ENCODE measurements at places on chromosomes 7 and 10.
A peak's percentile ranks its signal among the peaks of the same experiment; 100 is the strongest.

- no peak for DNase-seq
Measured at GRCh38 chr7:12554351-12554750, 16.2 kb upstream of the SCIN start.

DNA sequence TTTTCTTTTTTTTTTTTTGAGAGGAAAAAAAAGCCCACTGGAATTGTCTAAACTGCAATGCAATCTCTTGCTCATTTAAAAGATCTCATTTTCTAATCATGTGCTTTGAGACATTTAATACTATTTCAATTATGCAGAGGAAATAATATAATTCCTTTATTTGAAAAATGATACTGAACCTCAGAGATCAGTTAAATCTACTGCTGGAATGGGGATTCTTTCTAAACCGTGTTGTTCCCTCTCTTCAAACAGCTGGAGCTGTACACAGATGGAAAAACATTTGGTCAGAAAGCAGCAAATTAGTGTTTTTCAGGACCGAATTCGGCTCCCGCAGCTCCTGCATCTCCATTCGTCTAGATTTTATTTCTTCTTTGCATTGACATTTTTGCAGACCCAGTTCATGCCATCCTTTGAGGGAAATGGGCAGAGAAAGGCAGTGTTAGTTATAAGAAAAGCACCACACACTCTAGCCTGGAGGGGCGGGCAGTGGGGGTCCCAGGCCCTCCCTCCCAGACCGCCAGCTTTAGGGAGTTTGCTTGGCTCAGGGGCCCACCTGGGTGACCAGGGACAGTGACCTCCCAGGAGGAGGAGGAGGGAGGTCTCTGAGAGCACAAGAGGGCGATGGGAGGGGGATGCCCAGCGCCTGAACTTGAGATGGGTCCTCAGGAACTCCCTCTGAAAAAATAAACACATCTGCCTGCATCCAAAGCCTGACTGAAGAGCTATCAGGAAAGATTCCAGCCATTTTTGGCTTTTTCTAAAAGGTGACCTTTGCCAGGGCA, 32.4 kb downstream of the TRIM8 start:
- no peak for DNase-seq

DNA sequence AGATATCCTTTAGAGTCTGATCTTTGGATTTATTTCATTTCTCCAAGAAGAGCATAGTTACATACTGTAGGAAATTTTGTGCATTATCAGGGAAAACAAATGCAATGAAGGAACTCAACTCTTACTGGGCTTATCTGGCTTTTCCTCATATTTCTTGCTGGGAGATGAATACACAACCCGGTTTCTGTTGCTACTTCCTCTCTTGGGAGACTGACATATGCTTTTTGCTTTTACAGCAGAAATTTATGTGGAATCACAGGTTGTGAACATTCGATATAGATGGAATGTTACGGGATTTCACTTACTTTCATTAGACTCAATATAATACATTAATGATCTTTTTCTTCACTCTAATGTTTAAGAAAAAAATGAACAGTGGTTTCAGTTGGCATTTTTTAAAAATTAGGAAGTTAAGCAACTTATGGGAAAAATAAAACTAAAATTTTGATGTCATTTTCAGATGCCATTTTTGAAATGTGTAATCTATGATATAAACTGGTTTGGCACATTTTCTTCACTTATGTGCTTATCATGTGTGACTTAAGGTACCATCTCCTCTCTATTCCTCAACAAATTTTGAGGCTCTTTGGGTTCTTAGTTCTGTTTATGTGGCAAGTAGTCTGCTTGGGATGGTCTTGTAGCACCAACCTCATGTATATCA, 7.1 kb downstream of the SND1 start:
- DNase-seq: no peak

- DNase-seq: no peak
Measured at GRCh38 chr7:157263156-157263555, 73.6 kb upstream of the DNAJB6 start.

GRCh38 chr10:71279590-71280170, 39.4 kb upstream of the SLC29A3 start:
- DNase-seq: no peak

- no peak for DNase-seq
Measured at GRCh38 chr7:95691464-95691863, 80.9 kb upstream of the DYNC1I1 start.

DNA sequence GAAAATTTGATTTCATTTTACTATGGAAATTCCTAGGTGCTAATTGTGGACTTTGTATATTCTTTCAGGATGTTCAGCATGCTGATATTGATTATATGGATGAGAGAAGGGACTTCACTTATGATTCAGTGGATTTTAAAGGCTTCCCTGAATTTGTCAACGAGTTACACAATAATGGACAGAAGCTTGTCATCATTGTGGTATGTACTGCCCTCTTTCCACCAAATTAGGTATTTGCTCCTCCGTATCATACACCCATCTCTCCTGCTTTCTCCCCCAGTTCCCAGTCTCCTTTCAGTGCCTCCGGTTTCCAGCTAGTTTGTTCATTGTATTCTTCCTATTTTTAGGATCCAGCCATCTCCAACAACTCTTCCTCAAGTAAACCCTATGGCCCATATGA, 34.6 kb downstream of the MGAM start:
- no peak for DNase-seq

- DNase-seq: peak; percentile 18
Measured at GRCh38 chr10:14173391-14173705, 157.4 kb downstream of the FRMD4A start.

DNA sequence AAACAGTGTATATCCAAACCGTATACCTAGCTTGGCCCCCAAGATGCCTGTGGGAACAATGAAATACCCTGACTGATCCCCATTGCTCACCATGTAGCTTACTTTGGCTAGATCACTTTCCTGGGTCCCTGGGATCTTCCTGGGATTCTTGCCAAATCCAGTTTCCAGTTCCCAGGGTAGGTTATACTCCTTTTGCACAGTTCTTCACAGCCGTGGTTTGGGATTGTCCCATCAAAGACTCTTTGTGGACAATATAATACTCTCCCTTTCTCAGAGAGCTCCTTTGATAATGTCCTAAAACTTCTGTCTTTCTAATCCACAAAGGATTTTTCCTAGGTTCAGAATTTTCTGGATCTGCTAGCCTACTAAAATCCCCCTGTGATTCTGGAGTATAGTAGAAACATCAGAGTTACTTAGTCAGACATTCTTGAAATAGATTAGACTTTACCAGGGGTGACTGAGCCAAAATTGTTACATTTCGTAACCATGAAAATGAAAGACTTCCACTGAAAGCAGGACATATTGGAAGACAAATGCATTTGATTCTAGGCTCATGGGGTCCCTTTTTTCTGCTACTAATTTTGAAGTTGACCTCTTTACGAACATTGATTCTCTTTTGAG, 388.3 kb upstream of the ETV1 start:
- DNase-seq: no peak

DNA sequence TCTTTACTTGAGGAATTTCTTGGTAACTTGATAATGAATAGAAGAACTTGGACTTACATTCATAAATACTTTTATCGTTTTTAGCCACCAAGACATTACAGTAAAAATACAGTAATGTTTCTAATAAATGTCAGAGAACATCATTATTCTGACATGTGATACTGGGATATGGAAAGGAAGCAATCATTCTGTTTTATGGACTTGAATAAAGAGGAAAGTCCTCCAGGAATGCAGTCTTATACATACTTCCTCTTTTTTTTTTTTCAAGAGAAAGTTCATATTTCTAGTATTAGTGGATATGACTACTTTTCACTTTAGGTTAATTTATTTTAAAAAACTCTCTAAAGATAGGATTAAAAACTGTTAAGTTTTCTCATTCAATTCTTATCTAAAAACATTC, 220.0 kb upstream of the SEMA3C start:
- no peak for DNase-seq

DNA sequence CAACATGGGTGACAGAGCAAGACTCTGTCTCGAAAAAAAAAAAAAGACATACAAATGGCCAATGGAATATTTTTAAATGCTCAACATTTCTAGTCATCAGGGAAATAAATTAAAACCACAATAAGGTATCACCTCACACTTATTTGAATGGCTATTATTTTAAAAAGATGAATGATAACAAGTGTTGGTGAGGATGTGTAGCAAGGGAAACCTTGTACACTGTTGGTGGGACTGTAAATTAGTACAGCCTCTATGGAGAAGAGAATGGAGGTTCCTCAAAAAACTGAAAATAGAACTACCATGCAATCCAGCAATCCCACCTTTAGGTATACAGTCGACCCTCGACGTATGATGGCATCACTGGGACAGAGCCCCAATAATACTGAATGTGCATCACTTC, 65.4 kb upstream of the DIP2C start:
- no peak for DNase-seq

DNA sequence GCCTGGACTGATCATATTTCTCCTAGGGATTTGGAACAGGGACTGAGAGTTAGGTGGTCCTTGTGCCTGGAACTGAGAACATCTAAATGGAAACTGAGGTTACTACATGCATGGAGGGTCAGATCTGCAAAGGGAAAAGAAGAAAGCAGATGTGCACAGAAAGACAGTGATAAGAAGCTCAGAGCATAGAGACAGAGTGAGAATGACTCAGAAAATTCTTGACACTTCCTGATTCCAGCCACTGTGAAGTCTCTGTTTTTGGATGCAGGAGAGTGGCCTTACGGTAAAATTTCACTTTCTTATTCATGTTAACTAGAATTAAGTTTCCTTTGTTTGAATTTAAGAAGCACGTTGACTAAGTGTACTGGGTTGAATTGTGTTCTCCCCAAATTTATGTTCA, 241.7 kb downstream of the TMEM26 start:
- no peak for DNase-seq

DNA sequence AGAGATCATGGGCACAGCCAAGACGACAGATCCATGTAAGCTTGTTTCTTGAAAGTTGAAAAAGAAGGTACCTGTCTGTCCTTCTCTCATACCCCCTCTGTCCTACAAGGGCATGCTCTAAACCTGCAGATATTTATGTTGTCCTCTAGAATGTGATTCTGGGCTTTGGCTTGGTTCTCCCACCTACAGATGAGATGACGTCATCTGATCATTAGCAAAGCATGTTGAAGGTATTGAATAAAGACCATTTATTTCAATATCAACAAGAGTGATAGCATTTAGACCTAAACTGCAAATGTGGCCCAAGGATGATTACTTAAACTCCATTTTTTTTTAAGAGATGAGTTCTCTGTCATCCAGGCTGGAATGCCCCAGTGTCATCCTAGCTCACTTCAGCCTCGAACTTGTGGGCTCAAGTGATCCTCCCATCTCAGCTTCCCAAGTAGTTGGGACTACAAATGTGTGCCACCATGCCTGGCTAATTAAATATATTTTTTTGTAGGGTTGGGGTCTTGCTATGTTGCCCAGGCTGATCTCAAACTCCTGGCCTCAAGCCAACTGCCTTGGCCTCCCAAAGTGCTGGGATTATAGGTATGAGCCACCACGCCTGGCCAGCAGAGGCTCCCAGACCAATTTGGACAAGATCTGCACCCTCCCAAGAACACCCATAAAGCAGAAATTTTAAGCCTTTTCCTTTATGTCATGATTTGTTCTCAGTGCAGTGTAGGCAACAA, 184.2 kb downstream of the PRPF18 start:
- DNase-seq: no peak

DNA sequence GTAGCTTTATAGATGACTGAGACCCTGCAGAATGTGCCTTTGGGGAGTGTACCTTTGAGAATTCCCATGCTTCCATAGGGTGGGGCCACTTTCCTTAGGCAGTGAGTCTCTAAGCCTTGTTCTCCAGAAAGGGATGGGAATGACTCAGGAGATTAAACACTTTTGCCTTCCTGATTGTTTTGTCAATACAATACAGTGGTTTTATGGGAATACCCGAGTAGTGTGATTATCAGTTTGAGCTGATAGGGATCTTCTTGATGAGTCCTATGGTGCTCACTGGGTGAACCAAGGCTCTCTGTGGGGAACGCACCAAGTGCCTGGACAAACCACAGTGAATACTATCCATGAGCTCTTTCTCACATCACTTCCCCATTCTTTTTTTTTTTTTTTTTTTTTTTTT, 6.3 kb downstream of the MYOF start:
- DNase-seq: no peak

GRCh38 chr7:23471106-23471859, 992 bp upstream of the IGF2BP3 start:
- no peak for DNase-seq
